ENCODE measurements at places on chromosomes 3 and 15.

DNA sequence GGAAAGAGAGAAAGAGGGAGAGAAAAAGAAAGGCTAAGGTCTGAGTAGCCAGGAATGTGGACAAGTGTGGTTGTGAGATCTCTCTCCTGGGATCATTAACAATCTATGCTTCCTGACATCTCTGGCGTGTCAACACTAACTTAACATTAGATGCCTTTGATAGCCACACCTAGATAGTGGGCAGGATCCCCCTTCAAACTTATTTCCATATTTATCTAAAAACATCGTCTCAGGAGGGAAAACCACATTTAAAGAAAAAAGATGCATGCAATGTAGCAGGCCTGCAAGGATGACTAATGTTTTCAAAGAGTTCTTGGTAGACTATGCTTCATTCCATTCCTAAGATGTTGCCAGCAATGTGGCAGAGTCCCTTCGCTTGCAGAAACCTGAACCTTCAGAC is 80.9 kb downstream of the MLH1 start:
- DNase-seq = no peak

- DNase-seq = no peak
Observed at GRCh38 chr3:112138219-112138969, 5.3 kb upstream of the GCSAM start.

- no peak for DNase-seq
Observed at GRCh38 chr3:150216866-150217600, 191.1 kb upstream of the TSC22D2 start.

- no peak for DNase-seq
Observed at GRCh38 chr3:73563896-73564582, 60.7 kb downstream of the PDZRN3 start.

GRCh38 chr3:69425249-69425648 is 39.4 kb upstream of the FRMD4B start:
- DNase-seq = peak; percentile 6

DNA sequence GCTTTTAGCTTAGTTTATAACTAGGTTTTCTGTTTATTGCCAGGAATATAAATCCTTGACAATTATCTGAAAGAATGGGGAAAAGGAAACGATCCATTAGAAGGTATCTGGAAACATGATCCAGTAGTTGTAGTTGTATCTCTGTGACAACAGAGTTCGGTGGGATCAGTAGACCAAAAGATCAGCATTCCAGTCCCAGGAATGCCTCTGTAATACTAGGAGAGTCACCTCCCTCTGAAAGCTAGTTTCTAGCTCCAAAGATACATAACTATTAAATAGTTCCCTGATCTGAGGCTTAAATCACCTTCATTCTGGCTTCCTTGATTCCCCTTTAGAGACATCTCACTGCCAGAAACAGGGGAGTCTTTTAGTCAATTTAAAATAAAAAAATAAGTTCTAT is 34.1 kb downstream of the MB21D2 start:
- no peak for DNase-seq

GRCh38 chr15:36691579-36692357 is 112.3 kb downstream of the CDIN1 start:
- no peak for DNase-seq

GRCh38 chr15:81740416-81740815 is 305.4 kb downstream of the MEX3B start:
- DNase-seq = no peak

GRCh38 chr3:40299721-40300335 is 9.7 kb upstream of the EIF1B start:
- no peak for DNase-seq
